ENCODE measurements at places on chromosomes 12 and 14. TPM values are rescaled to one million over a fixed set of nuclear protein-coding genes. Genes with fewer than 3 reads are reported as not detected.

DNA sequence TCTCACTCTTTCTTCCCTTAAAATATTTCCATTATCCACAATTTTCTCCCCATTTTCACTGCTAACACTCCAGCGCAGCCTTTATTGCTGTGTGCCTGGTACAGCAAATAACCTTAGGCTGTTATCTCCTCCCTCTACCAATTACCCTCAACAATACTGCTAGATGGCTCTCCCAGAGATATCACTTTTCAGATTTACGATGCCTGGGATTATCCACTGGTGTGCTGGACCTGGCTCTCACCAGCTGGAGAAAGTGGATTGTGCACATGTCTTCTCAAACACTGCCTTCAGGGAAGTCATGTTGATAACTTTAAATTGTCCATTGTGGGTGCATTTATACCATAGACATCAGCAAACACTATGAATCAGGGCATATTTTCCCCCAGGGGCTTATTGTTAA, 101.9 kb upstream of the ADAMTS20 start:
- H3K36me3 ChIP-seq = no peaks in the 10 kb centered on the region
- no peak for DNase-seq
- peaks cover 10% of the 10 kb centered on the region for H3K27me3 ChIP-seq
- no peak overlapping the region for H3K4me3 ChIP-seq
- no peaks in the 10 kb centered on the region for H3K4me1 ChIP-seq

GRCh38 chr12:34301251-34302130, 279.2 kb downstream of the ALG10 start:
- H3K27me3 ChIP-seq = no peaks in the 10 kb centered on the region
- no peaks in the 10 kb centered on the region for H3K36me3 ChIP-seq
- no peak overlapping the region for H3K4me3 ChIP-seq

GRCh38 chr12:118398940-118399339, 22.6 kb downstream of the SUDS3 start:
- no peak overlapping the region for H3K27ac ChIP-seq
- H3K27me3 ChIP-seq = no peaks in the 10 kb centered on the region
- no peak for DNase-seq

FLVCR2 gene
- polyA plus RNA-seq = not detected

- no peak overlapping the region for H3K27ac ChIP-seq
- no peaks in the 10 kb centered on the region for H3K4me1 ChIP-seq
- H3K36me3 ChIP-seq = no peaks in the 10 kb centered on the region
- DNase-seq = no peak
- H3K27me3 ChIP-seq = no peaks in the 10 kb centered on the region
- H3K4me3 ChIP-seq = no peak overlapping the region
Observed at GRCh38 chr12:18595412-18595811, 142.4 kb downstream of the PLCZ1 start.

KRT3 gene
- polyA plus RNA-seq = not detected

PTPN6 gene
- polyA plus RNA-seq = 1,059 TPM

GRCh38 chr12:23534196-23534595, 415.3 kb downstream of the SOX5 start:
- H3K27ac ChIP-seq = no peak overlapping the region
- no peak overlapping the region for H3K4me3 ChIP-seq
- no peaks in the 10 kb centered on the region for H3K27me3 ChIP-seq
- no peak for DNase-seq
- no peaks in the 10 kb centered on the region for H3K4me1 ChIP-seq
- H3K36me3 ChIP-seq = peaks cover 3% of the 10 kb centered on the region

DNA sequence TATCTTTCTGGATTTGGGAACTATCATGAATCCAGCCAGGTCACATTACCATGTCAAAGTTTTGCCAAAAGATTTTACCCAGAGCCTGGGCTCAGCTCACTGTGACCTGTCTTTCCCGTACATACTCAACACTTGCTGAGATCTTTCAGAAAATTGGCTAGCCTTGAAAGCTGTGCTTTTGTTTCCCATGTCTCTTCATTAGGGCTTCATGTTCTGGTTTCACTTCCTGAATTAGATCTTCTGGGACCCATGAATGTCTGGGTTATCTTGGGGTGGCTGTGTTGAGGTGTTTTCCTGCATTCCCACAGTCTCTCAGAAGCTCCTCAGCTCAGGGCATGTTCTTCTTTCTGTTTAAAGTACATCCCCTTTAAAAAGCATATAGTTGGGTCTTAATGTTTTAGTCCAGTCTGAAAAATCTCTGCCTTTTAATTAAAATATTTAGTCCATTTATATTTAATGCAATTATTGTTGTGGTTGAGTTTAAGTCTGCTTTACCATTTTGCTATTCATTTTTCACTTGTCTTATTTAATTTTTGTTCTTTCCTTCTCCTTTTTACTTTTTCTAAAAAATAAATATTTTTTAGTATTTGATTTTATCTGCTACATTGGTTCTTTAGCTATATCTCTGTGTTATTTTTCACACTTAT, 242.7 kb downstream of the VRK1 start:
- H3K27ac ChIP-seq = no peak overlapping the region
- no peak for DNase-seq
- no peaks in the 10 kb centered on the region for H3K4me1 ChIP-seq
- no peak overlapping the region for H3K4me3 ChIP-seq
- H3K36me3 ChIP-seq = peaks cover 38% of the 10 kb centered on the region

DNAI7 gene
- not detected for polyA plus RNA-seq

DNA sequence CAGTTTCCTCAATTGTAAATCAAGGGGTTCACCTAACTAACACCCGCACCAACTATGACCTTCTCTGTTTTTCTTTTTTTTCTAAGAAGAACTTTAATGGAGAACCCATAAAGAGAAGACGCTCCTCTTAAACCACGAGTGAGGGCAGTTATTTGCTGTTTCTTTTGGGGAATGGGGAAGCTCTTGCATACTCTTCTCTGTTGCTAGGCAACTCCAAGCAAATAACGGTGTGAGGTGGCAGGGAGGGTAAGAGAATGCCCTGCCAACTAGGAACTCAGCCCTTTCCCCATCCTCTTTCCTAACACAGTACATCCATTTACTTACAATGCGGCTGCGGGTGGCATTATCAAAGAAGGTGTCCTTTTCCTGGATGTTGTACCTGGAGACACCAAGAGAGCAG, 114.9 kb downstream of the ANO2 start:
- no peaks in the 10 kb centered on the region for H3K4me1 ChIP-seq
- H3K27me3 ChIP-seq = peaks cover 10% of the 10 kb centered on the region
- no peak for DNase-seq
- no peak overlapping the region for H3K4me3 ChIP-seq

GRCh38 chr14:89866458-89866857, 88.1 kb downstream of the EFCAB11 start:
- DNase-seq = no peak
- H3K4me3 ChIP-seq = no peak overlapping the region
- no peak overlapping the region for H3K27ac ChIP-seq
- H3K4me1 ChIP-seq = no peaks in the 10 kb centered on the region

DNA sequence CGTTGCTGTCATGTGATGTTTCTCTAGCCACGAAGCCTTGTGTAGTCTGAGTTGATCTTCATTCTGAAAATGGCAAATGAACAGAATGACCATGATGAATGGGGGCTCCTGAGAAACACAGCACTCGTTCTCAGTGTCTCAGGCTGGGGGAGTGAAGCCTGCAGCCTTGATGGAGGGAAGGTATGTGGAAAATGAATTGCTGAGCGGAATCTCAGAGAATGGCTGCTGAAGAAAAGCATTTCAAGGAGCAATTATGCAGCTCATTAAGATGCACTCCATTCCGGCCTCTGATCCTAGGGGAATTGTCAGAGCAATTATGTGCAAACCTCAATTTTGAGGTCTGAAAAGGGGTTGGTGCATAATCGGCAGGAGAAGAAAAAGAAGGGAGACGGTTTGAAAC, 167.1 kb downstream of the CHST11 start:
- no peak overlapping the region for H3K4me3 ChIP-seq
- no peak for DNase-seq
- peak overlapping the region; percentile 49 for H3K27ac ChIP-seq
- peaks cover 8% of the 10 kb centered on the region for H3K36me3 ChIP-seq

DNA sequence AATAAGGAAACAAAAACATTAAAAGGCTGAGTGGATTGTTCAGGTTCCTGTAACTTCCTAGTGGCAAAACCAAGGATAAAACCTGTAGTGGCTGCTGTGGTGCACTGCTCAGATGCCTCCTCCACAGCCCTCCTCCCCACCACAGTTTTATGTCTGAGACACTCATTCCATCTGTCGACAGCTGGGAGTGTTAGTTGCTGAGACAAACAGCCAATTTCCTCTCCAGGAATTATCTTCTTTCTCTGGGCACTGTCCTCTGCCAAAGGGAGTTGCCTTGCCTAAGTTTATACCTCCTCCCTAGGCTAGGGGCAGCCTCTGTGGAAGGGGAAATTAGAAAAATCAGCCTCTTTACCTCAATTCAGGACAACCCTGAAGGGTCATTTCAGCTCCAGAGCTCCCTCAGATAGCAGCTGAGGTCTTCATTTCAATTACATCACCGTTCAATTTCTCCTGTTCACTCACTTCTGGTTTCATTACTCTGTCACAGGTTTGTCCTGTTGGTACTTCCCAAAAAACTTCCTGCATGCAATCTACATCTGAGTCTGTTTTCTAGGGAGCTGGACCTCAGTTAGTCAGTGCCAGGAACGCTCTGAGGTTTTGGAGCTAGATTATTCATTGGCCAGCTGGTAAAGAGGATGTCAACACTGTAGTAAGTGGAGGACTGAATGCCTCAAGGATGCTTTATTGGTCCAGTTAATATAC, 74.9 kb upstream of the ATP2B1 start:
- H3K4me3 ChIP-seq = no peak overlapping the region
- peaks cover 11% of the 10 kb centered on the region for H3K36me3 ChIP-seq

EXOC5 gene
- 66.9 TPM for polyA plus RNA-seq

AQP6 gene
- not detected for polyA plus RNA-seq

- H3K4me1 ChIP-seq = no peaks in the 10 kb centered on the region
- no peak overlapping the region for H3K27ac ChIP-seq
- no peaks in the 10 kb centered on the region for H3K27me3 ChIP-seq
- no peak for DNase-seq
- H3K36me3 ChIP-seq = no peaks in the 10 kb centered on the region
- H3K4me3 ChIP-seq = no peak overlapping the region
Observed at GRCh38 chr12:69885658-69886057, 60.6 kb downstream of the MYRFL start.

GRCh38 chr12:1499351-1499750, 95.0 kb downstream of the FBXL14 start:
- H3K27ac ChIP-seq = no peak overlapping the region
- H3K4me1 ChIP-seq = peaks cover 3% of the 10 kb centered on the region
- no peaks in the 10 kb centered on the region for H3K36me3 ChIP-seq

GRCh38 chr14:68060198-68060597, 240.6 kb downstream of the RAD51B start:
- H3K27me3 ChIP-seq = no peaks in the 10 kb centered on the region
- H3K4me1 ChIP-seq = peaks cover 10% of the 10 kb centered on the region
- peaks cover 28% of the 10 kb centered on the region for H3K36me3 ChIP-seq
- H3K4me3 ChIP-seq = no peak overlapping the region
- DNase-seq = no peak

KRT2 gene
- not detected for polyA plus RNA-seq

ESRRB gene
- not detected for polyA plus RNA-seq

ALX1 gene
- polyA plus RNA-seq = not detected

- H3K36me3 ChIP-seq = no peaks in the 10 kb centered on the region
- H3K4me1 ChIP-seq = no peaks in the 10 kb centered on the region
- peaks cover 7% of the 10 kb centered on the region for H3K27me3 ChIP-seq
- no peak overlapping the region for H3K27ac ChIP-seq
- H3K4me3 ChIP-seq = no peak overlapping the region
- DNase-seq = no peak
Observed at GRCh38 chr12:5222729-5223128, 179.1 kb downstream of the KCNA5 start.

DNA sequence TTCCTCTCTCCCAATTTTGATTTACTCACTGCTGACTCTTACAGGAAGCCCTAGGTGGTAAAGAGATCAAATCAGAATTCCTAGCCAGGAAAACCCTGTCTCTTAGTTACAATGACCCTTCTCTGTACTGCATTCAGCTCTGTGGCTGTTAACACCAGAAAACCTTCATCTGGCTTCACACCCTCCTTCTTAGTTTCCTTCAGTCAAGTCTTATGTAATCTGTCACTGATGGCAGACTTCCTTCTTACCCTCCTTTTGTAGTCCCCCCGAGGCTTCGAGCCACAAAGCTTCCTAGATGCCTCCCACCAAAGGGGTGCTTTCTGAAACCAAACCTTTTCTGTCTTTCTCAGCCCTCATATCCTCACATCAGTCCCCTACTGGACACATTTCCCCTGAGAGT, 16.5 kb downstream of the NGDN start:
- no peak for DNase-seq
- no peaks in the 10 kb centered on the region for H3K36me3 ChIP-seq
- peaks cover 6% of the 10 kb centered on the region for H3K4me1 ChIP-seq
- no peaks in the 10 kb centered on the region for H3K27me3 ChIP-seq
- H3K27ac ChIP-seq = peak overlapping the region; percentile 61
- H3K4me3 ChIP-seq = no peak overlapping the region

VDR gene
- not detected for polyA plus RNA-seq

INSM2 gene
- not detected for polyA plus RNA-seq

- H3K27ac ChIP-seq = no peak overlapping the region
- H3K4me3 ChIP-seq = no peak overlapping the region
- no peaks in the 10 kb centered on the region for H3K4me1 ChIP-seq
- peaks cover 14% of the 10 kb centered on the region for H3K27me3 ChIP-seq
- no peak for DNase-seq
- no peaks in the 10 kb centered on the region for H3K36me3 ChIP-seq
Observed at GRCh38 chr12:80044694-80045046, 54.7 kb upstream of the OTOGL start.

DNA sequence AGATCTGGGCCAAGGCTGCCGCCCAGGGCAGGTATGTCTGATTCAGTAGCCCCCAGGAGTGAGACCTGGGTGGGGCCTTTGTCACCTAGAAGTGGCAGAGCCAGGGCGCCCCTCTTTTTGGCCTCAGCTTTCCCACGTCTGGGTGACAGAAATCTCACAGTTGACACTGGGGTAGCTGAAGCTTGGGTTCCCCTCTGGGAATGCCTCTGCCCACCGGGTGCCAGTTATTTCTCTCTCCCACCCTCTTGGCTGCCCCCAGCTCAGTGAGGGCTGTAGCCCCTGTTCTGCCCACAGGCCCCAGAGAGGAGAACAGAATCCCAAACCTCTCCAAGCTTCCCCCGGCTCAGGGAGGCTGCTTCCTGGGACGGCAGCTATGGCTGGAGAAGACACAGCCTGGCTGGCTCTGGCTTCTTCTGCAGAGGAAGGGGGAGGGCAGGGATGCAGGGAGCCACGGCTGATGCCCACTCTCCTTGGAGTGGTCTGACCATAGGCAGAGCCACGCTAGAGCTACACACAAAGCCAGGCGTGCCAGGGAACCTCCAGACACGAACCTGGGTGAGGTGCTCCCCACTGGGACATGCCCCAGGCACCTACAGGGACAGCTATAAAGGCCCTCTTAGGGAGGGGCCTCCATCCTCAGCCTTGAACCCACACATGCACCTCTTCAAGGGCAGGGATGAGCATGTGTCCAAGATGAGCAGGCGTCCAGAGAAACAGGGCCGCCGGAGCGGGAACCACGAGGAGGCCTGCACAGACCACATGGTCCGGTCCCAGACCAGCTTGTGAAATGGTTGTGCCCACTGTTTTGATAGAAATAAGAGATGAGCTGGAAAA, 51.7 kb downstream of the BEGAIN start:
- no peak overlapping the region for H3K4me3 ChIP-seq
- H3K27me3 ChIP-seq = no peaks in the 10 kb centered on the region
- H3K27ac ChIP-seq = no peak overlapping the region
- DNase-seq = no peak
